ENCODE measurements at places on chromosomes 1 and 21.

DNA sequence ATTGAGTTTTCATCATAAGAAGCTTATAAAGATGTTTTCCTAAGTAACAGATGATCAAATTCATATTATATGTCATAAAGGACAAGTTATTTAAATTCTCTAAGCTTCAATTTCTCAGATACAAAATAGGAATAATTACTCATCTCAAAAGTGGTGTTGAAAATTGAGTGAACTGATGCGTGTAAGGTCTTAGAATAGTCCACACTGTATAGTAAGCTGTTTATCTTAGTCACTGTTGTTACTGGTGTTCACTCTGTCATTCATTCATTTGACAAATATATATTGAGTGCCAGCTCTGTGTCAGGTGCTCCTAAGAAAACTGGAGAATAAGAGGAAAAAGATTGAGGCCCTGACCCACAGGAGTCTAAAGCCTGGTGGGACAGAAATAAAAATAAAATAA, 186.3 kb upstream of the BRINP3 start:
- DNase-seq = no peak

- no peak for DNase-seq
These were observed 251.3 kb downstream of the SDCCAG8 start for GRCh38 chr1:243507001-243507671.

- no peak for DNase-seq
These were observed 28.7 kb upstream of the DIP2A start for GRCh38 chr21:46429754-46430681.

- DNase-seq = no peak
These were observed 33.8 kb upstream of the TSPAN2 start for GRCh38 chr1:115123116-115123515.

DNA sequence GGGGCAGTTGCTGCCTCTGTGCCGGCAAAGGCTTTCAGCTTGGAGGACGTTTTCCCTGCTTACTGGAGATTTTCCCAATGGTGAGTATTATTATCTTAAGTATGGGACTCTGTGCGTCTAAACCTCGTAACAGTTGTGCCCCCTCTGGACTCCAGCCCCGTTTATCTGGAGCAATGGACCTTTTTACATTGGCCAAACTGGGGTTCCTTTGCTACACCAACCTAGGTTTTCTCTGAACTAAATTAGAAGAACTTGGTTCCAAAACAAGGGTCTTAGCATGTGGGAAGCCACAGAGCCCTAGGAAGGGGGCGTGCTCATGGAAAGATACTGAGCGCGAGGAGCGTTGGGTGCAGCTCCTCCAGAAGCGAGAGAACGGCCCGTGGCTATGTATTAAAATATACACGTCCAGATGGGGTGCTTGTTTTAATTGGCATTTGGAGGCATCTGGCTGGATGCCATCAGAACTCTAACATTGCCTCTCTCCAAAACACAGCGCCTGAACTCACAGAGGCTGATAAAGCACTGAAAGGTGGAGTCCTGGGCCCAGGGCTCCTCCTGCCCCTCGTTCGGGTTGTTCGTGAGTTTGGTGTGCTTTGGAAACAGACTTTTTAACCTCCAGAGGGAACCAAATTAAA, 28.4 kb downstream of the POFUT2 start:
- no peak for DNase-seq

Measured in neural progenitor cell (in vitro differentiated cells).